Stimulated activated CD8-positive, alpha-beta memory T cell treated with anti-CD3 and anti-CD28 coated beads, Interleukin-4, amount 100 ng/mL, for 1 hour (primary cell): ENCODE measurements at places on chromosomes 4 and X.

DNA sequence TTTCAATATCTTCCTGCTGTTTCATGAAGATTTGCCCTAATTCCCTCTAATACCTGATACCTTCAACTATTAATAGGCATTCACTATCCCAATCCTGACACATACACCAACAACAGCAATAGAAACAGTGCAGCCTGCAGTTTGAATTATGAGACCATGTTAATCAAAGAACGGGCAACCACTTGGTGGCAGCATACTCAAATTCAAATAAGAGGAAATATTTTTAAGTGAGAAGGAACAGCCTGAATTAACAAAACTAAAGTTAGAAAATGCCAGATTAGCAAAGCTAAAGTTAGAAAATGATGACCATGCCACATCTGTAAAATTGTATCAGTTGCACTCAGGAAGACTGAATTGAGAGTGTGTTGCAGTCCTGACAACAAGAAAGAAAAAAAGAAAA is 204.9 kb downstream of the SMARCA1 start:
- DNase-seq = no peak

DNA sequence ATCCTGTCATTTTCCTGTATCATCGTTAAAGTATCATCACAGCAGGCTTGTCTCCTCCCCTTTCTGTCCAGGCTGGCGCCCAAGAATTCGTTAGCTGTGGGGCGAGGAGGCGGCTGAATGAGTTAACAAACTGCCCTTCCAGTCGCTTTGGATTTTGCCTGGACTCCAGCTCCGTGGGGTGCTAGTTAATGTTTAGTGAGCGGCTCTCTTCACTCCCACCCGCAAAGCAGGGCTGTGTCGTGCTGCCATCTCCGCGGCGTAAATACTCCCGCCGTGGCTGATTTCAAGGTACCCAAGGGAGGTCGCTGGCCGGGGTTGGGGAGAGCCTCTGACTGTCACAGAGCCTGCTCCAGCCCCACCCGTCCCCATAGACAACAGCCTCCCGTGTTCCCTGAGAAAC is 44.9 kb upstream of the SPRY1 start:
- DNase-seq = no peak

DNA sequence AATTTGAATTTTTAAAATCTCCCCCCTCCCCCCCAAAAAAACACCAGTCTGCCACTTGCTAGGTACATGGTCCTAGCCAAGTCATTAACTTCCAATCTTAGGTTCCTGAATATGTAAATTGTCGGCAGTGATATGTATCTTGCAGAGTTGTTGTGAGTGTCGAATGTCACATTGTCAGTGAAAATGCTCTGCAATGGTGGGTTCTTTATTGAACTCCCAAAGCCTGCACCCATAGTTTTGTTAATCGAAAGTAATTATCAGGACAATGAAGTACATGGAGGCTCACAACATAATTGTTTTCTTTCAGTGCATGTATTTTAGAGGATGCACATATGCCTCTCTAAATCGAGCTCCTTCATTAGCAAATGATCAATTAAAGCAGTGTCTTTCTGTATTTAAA is 185.6 kb upstream of the S100G start:
- DNase-seq = no peak

DNA sequence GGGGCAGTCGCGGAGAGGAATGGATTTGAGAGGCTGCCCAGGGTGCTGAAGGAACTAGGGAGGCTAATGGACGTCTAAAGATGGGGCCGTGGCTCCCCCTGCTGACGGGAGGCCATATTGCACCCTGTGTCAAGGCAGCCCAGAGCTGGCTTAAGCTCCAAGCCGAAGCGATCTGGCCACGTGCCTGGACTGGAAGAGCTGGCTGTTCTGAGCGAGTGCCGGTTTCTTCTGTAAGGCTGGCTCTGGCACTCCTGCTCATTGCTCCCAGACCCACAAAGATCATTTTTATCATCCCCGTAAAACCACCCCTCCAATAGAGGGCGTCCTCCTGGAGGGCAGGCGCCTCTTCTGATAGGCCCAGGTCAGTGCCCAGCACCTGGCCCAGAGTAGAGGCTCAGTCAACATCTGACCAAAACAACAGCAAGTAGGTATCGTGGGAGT is 5.6 kb downstream of the PNCK start:
- DNase-seq = peak; percentile 58

DNA sequence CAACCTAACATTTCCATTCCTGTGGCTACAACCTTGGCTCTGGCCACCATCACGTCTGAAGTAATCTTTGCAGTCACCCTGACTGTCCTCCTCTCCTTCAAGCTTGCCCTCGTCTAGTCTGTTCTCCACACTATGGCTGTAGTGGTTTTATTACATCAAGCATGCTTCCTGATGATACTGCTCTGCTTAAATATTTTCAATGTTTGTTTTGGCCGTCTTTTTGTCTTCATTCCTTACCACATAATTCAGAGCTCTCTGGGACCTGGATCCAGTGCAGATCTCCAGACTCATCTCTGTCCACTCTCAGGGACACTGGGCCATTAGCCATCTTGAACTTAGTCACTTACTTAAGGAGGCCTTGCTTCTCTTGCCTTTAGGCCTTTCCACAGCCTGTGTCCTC is 27.7 kb upstream of the FREM3 start:
- no peak for DNase-seq

- DNase-seq = no peak
Observed at GRCh38 chrX:84336646-84337045, 148.6 kb upstream of the RPS6KA6 start.
